ENCODE measurements at places on chromosomes 2 and 18. TPM values are rescaled to one million over a fixed set of nuclear protein-coding genes. Genes with fewer than 3 reads are reported as not detected.

The TMEM200C gene
- not detected for total RNA-seq

The EDAR gene
- total RNA-seq, result 0.11 TPM

The GCKR gene
- not detected for total RNA-seq

DNA sequence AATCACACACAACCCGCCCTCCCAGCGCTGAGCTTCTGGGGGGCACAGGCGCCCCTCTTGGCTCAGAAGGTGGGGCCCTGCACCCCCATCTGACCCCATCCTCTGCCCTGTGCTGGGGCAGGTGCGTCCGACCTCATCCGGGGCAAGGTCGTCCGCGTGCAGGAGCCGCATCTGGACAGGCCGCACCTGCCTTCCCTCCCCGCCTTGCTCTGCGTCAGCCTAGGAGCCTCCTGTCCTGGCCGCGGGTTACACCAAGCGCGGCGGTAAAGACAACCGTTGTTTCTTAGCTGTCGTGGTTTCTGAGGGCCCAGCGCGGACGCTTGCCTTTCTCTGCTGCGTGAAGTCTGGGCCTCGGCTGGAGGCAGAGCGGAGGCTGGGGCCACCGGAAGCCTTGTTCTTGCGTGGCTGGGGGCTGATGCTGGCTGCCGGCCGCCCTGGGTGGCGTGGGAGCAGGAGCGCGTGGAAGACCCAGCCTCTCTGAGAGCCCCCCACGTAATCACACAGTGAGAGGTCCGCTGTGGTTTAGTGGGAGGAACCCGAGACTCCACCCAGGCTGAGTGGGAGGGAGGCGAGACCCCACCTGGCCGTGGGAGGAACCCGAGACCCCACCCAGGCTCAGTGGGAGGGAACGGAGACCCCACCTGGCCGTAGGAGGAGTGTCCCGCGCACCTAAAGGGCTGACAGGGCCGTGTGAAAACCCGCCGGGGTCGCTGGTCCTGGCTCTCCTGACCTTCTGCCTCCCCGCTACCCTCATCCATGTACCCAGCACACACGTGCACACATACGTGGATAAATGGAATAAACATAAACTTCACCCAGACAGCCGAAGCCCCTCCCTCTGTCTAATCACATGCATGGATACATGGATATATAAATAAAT is 51.8 kb downstream of the KCNG2 start:
- no peak overlapping the region for H3K27ac ChIP-seq
- H3K27me3 ChIP-seq, result no peaks in the 10 kb centered on the region
- no peaks in the 10 kb centered on the region for H3K4me1 ChIP-seq
- H3K36me3 ChIP-seq, result no peaks in the 10 kb centered on the region

DNA sequence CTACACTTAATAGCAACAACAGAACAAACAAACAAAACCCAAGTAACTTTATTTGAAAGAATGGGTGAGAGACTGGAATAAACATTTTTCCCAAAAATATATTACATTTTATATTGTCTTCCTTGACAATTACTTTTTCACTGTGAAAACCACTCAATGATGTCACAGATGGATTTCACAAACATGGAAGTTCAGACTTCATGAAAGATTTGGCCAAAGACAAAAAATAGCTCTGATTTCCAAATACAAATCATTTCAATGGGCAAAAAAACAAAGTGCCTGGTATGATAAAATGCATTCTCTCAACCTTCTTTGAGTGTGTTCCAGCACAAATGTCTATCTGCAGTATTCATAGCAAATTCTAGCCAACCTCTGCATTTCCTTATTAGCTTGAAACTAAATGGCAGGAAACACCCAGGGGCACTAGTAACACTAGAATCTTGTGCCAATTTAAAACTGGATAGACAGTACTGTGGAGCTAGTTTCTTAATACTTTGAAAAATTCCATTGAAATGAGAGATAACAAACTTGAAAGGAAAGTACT is 28.5 kb upstream of the NAPG start:
- no peak for DNase-seq
- H3K27ac ChIP-seq, result no peak overlapping the region
- H3K36me3 ChIP-seq, result no peaks in the 10 kb centered on the region
- H3K4me3 ChIP-seq, result no peak overlapping the region
